PC-3 (cell line): ENCODE measurements at places on chromosomes 1 and 21. TPM values are rescaled to one million over a fixed set of nuclear protein-coding genes. Genes with fewer than 3 reads are reported as not detected.

Gene FCRL4
- total RNA-seq = not detected in 2 replicates

Gene SYDE2
- 4.4 and 6.8 TPM in 2 replicates for total RNA-seq

GRCh38 chr21:38989745-38990423 is 184.2 kb downstream of the ETS2 start:
- no peaks in the 10 kb centered on the region for H3K27me3 ChIP-seq
- H3K27ac ChIP-seq = no peak overlapping the region
- peak; percentile 48 for DNase-seq
- peak overlapping the region; percentile 52 for H3K4me3 ChIP-seq
- peaks cover 27% of the 10 kb centered on the region for H3K4me1 ChIP-seq

DNA sequence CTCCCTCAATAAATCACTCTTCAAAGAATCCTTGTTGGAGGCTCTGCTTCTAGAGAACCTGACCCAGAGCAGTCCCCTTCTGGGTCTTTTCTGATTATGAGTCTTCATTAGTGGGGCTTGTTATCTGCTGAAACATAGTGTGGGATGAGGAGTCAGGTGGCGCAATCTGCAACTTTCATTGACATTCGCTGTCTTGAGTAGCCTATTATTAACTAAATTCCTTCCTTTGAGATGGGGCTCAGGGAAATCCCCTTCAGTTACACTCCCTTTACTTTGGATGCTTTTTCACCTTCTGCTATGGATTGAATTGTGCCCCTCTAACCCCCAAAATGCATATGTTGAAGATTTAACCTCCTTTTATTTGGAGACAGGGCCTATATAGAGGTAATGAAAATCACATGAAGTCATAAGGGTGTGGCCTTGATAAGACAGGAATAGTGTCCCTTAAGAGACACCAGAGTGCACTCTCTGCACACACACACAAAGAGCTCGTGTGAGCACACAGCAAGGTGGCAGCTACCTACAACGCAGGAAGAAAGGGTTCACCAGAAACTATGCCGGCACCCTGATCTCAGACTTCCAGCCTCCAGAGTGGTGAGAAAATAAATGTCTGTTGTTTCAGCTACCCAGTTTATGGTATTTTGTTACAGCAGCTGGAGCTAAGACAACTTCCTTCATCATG is 19.5 kb downstream of the DIO1 start:
- H3K4me1 ChIP-seq = no peaks in the 10 kb centered on the region
- no peaks in the 10 kb centered on the region for H3K27me3 ChIP-seq
- H3K27ac ChIP-seq = no peak overlapping the region
- no peak for DNase-seq
- no peak overlapping the region for H3K4me3 ChIP-seq

DNA sequence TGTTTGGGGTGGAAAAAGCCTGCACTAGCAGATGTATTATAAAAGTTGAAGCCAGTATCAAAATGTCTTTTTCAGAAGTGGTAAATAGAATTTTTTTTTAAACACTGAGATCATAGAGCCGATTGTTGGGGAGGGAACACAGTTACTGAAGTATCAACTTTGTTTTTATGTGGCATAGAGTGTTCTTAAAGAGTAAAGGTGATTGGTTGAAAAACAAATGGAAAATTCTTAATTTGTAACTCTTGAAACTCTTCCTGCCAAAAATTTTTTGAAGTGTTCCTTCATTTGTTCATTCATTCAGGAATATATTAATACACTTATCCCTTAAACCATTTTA is 83.3 kb downstream of the DISP1 start:
- H3K4me1 ChIP-seq = peaks cover 19% of the 10 kb centered on the region
- no peak overlapping the region for H3K27ac ChIP-seq
- H3K36me3 ChIP-seq = no peaks in the 10 kb centered on the region
- peak overlapping the region; percentile 60; the same call in 1 of the 2 replicates for H3K4me3 ChIP-seq

DNA sequence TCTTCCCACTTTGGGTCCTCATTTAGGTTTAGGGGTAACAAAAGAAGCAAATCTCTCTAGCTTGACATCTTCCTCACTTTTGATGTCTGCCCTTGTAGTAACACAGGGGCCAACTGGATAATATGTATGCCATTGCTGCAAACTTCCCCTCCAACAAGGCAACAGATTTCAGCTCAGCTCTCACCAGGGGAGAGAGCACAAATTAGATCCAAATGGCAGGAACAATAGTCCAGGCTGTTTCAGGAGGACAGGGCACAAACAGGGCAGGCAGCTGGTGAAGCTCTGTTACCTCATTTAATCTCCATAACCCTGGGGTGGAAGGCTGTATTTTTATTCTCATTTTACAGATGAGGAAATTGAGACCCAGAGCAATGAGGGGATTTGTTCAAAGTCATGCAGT is 4.3 kb upstream of the PIK3R3 start:
- no peaks in the 10 kb centered on the region for H3K36me3 ChIP-seq
- peaks cover 31% of the 10 kb centered on the region for H3K4me1 ChIP-seq
- no peak for DNase-seq
- H3K27me3 ChIP-seq = no peaks in the 10 kb centered on the region
- no peak overlapping the region for H3K27ac ChIP-seq

GRCh38 chr1:236282425-236282716 is 613 bp upstream of the ERO1B start:
- no peak overlapping the region for H3K27ac ChIP-seq
- peak overlapping the region; percentile 84 for H3K4me3 ChIP-seq
- H3K36me3 ChIP-seq = no peaks in the 10 kb centered on the region
- no peaks in the 10 kb centered on the region for H3K27me3 ChIP-seq

DNA sequence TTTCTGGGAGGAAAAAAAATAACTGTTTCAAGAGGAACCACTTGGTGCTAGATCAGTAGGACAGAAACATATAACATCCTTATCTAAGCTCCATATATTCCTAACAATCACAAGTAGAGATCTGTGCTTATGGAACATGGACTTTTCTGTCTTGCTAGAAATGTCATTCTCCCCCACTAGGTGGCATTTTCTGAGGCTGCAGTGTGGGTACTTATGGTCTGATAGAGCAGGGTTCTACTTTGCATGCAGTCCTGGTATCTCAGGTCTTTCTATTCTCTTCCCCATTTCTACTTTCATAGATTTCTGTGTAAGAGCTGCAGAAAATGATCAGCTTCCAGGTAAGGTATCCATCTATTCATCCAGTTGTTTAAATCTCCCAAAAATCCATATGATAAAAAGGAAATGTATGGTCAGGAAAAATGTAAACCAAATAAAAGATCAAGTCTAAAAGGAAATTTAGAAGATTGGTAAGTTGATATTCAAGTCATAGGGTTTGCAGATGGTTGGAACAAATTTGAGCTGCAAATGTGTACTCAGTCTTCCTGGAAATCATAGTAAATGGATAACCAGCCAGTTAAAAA is 1.5 kb downstream of the ZNF684 start:
- peak; percentile 65 for DNase-seq
- H3K27ac ChIP-seq = no peak overlapping the region
- H3K4me3 ChIP-seq = peak overlapping the region; percentile 69

DNA sequence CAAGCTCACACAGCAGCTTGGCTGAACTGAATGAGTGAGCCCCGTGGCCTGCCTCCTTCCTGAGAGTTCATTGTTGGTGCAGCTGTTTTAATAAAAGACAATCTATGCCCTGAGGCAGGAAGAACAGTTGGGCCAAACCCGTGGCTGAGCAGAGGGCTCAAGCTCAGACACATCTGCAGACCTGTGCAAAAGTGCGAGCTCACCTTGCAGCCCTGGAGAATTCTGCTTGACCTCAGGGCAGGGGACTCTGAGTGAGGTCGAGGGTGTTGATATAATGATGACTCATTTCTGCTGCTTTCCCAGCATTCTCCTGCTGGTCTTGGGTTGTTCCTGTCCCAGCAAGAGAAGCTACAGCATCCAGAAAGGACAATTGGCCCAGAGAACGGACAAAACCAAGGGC is 61.0 kb downstream of the ATP5PO start:
- no peaks in the 10 kb centered on the region for H3K27me3 ChIP-seq
- H3K4me1 ChIP-seq = peaks cover 16% of the 10 kb centered on the region
- H3K4me3 ChIP-seq = no peak overlapping the region
- H3K27ac ChIP-seq = no peak overlapping the region
- peak; percentile 45 for DNase-seq

- H3K27ac ChIP-seq = peak overlapping the region; percentile 3; the same call in 1 of the 2 replicates
- H3K4me1 ChIP-seq = peaks cover 83% of the 10 kb centered on the region
- H3K27me3 ChIP-seq = no peaks in the 10 kb centered on the region
- H3K4me3 ChIP-seq = peak overlapping the region; percentile 92
Measured at GRCh38 chr1:223716302-223716862, 4.0 kb downstream of the CAPN2 start.
